ENCODE measurements at places on chromosomes 7 and 10.

DNA sequence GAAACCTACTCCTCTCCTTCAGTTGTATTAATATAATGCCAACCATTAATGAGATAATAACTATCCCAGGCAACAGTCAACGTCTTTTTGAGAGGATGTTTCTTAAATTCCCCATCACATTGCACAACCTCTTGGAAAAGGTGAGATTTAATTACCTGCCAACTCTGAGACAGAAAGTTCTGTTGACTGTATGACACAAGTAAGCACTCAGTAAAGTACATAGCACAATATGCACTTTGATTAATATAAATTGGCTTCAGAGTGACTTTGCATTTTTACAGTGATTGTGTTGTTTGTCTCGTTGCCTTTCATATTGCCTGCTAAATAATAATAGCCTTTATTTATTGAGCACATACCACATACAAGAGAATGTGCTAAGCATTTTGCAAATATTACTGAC is 46.7 kb downstream of the CAV1 start:
- no peak for DNase-seq

DNA sequence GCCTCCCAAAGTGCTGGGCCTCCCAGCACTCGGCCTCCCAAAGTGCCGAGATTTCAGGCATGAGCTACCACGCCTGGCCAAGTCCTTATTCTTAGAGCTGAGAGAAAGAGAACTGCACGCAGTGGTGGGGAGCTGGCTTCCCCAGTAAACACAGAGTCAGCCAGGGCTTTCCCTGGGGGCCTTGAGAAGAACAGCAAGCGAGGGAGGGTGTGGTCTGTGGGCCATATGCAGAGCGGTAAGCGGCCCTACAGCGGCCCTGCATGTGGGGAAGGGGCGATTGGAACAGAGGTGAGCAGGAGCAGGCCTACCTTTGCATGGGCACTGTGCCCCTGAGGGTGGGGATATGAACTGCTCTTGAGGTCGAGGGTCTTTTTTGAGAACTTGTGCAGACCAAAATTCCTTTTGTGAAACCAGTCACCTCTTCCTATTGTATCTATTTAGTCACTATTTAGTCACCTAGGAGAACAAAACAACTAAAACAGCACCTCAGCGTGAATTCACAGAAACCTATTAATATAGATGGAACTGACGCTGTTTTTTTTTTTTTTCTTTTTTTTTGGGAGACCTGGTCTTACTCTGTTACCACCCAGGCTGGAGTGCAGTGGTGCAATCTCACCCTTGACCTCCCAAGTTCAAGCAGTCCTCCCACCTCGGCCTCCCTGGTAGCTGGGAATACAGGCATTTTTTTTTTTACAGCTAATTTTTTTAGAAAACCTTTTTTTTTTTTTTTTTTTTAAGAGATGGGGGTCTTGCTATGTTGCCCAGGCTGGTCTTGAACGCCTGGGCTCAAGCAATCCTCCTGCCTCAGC is 36.9 kb upstream of the SH2D4B start:
- no peak for DNase-seq

GRCh38 chr10:110410329-110411046 is 87.2 kb upstream of the DUSP5 start:
- DNase-seq = no peak

DNA sequence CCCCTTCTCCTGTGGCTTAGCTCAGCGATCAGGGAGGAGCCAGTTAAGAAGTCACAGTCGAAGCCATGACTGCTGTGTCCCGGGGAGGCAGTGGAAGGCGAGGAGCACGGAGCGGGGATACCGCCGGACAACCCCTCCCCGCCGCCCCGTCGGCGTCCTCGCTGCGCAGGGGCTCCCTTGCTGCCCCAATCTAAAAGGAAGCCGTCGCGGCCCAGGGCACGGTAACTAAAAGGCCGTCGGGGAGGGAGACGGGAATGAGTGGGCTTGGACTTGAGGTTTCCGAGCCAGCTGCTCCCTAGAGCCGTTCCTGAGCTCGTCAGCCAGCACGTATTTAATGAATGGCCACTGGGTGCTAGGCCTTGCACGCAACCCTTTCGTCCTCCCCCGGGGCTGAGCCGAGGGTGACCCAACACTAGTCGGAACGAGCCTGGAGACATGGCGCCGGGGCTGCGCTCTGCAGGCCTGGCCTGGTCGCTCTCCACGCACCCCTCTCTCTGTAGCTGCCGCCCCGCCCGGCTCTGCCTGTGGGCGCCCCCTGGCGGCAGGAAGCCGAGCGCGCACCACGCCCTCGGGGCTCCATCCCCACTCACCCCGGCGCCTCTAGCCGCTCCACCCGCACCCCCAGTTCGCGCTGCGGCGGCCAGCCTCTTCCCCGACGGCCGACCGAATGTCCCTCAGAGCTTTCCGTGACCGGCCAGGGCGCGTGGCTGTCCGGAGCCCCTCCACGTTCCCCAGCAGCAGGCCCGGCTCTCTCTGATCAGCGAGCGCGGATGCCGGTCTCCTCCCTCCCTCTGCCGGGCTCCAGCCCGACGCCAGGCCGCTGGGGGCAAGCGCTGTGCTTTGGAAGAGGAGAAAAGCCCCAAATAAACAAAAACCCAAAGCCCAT is 29.3 kb upstream of the KCNK18 start:
- peak; percentile 56 for DNase-seq

GRCh38 chr10:97401455-97401919 is 347 bp upstream of the RRP12 start:
- no peak for DNase-seq

DNA sequence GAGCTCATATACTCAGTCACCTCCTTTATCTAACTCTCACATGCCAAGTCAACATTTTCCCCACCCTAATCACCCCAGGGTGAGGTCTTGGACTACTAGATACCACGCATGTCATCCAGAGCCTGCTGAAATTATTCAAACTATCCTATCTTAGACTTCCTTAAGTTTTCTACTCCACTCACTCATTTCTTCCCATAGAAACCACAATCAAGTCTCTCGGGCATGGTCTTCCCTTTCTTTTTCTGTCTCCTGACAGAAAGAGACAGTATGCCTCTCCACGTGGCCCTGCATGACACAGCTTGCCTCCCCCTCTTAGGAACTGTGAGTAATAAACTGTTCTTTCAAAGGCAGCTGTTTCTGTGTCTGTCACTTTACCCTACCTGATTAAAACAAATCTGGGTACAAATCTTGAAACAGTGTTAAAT is 29.4 kb downstream of the TAS2R41 start:
- no peak for DNase-seq

DNA sequence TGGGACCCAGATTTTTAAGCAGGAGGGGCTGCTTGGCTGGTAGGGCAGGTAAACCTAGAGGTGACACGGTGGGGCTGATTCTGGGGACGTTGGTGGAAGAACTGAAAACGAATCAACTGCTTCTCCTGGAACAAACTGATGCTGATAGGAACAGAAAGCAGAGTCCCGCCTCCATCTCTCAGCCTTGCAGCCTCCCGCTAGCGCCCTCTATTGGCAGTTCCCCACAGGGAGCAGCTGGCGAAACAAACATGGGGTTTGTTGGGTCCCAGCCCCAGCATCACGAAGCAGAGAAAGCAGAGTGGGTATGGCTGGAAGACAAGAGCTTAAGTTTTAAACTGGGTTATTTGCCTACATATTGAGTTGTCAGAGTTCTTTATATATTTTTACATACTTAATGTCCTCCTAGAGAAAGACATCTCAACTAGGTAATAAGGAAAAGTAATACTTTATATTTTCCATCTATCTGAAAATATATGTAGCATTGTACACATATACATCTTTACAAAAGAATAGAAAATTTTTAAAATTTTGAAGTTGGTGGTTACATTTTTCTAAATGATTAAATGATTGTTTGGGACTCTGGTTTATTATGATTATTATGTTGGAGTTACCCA is 42.3 kb upstream of the FOXI2 start:
- DNase-seq = peak; percentile 17

DNA sequence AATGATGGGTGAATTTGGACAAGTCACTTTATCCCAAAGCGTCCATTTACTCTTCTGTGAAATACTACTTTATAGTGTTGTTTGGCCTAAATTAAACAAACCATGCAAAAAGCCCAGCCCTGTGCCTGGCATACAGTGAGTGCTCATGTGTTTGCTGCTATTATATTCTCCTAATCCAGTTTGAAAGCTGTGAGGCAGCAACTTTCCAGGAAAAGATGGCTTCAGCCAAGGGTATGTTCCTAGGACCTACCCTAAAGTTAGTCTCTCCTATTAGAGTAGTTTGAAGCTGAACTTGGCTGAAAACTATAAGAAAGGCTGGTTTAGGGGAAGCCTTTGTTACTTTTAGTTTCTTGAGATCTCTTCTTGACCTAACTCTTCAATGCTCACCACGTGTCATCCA is 19.9 kb downstream of the ACSL5 start:
- DNase-seq = no peak

DNA sequence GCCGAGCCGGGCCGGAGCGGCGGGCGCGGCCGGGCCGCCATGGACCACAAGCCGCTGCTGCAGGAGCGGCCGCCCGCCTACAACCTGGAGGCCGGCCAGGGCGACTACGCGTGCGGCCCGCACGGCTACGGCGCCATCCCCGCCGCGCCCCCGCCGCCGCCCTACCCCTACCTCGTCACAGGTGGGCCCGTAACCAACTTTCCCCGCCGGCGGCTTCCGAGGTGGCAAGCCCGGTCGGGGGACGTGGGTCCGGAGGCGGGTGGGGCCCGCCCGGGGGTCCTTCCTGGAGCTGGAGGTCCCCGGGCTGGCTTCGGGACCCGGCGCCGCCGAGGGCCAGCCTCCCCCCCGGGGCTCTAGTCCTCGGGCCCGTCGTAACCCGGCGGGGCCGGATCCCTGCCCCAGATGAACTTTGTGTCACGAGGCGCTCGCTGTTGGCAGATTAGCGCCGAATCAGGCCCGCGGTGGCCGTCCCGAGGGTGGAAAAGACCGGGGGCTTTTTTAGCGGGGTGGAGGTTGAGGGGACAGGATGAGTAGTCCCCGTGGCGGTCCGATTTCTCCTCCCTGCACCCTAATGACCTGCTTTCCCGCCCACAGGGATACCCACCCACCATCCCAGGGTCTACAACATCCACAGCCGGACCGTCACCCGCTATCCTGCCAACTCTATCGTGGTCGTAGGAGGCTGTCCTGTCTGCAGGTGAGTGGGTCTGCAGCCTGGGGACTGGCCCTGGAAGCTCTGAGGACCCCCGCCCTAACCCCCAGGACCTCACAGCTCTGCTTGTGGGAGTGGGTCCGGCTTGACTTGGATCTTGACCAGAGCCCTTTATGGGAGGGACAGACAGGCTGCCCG is 496 bp downstream of the BRI3 start:
- DNase-seq = peak; percentile 25

- no peak for DNase-seq
Observed at GRCh38 chr7:92740134-92740533, 96.2 kb downstream of the CDK6 start.

GRCh38 chr10:25349520-25349919 is 174.7 kb downstream of the GPR158 start:
- no peak for DNase-seq

DNA sequence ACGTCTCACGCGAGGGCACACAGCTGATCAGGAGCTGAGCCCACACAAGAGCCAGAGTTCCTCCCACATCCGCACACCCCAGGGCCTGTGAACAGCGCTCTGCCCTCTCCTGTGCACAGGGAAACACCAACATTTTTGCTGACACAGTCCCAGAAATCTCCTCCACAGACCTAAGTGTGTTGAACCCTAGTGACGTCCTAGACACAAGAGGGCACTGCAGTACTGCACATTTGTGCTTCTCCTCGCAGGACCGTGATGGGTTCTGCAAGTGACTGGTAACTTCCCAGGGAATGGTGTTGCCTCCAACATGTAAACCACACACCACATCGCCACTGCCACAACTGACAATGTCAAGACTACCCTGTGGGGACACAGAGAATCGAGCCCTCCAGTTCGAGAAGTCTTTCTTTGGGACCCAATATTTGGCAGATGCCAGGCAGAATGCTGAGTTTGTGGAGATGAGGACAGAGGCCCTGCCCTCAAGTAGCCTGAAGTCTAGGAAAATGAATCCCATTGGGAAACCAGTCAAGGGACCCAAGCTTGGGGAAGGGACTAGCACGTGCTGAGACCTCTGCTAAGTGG is 170.3 kb downstream of the PAXIP1 start:
- DNase-seq = no peak
